Activated CD4-positive, alpha-beta T cell treated with anti-CD3 and anti-CD28 coated beads for 1 hour (primary cell): ENCODE measurements at places on chromosomes 13 and 19.

DNA sequence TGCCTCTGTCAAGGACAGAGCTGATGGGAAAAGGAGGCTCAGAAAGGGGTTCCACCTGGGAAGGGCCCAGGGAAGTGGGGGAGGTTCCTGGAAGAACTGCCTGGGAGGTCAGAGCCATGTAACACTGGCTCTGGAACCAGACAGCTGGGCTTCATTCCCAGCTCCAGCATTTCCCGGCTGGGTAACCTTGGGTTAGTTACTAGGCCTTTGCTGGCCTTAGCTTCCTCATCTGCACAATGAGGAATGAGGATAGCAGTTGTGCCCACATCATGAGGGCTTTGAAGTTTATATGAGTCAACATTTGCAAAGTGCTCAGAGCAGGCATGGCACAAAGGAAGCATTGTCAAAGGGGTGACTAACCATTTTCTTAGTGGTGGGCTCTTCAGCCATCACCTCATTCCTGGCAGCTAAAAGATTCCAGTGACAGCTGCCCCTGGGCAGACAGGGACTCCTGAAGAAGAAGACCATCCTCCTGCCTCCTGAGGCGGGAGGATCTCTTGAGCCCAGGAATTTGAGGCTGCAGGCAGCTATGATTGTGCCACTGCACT is 1.7 kb upstream of the DNAJB1 start:
- DNase-seq: no peak

DNA sequence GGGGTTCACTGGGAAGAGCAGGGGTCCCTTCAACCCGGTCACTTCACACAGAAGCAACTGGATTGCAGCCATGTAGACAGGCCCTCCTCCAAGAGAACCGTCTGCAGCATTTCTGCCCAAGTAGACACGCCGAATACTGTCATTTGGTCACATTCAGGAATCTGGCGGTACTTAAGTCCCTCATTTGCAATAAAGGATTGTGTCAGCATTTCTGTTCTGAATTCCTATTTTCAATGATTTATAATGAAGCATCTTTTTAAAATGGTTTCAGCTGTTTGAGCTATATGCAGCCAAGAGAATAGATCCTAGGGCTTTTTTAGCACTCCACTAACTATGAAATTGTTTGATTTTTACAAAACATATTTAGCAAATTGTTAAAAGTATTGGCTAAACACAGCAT is 143.5 kb upstream of the SOX1 start:
- no peak for DNase-seq

DNA sequence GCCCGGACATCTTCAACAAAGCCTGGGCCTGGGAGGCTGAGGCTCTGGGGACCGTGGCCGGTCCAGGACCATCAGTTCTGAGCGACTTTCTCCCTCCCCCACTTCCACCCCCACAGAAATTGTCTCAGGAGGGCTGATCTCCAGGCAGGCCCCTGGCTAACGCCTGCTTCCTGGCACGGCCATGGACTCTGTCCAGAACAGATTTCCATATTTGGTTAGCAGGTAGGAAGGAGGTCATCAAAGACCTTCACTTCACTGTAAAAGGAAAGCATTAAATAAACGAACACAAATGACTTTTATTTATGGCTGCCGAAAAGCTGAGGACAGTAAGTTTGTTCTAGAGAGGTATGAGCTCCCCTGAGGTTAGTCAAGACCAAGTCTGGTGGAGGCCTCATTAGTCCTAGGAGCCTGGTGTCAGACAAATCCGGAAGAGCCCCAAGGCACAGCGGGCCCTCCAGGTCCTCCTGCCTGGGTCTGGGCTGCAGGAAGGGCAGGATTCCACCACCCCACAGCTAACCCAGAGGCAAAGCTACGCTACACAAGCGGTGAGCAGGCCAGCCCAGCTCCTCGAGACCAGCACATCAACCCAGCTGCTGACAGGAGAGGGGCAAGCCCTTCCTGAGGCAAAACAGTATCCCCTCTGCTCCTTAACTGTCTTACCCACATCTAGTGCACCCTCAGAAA is 4.6 kb upstream of the PLPP2 start:
- no peak for DNase-seq

- no peak for DNase-seq
These were observed 32.7 kb upstream of the DCLK1 start for GRCh38 chr13:36163809-36164308.

DNA sequence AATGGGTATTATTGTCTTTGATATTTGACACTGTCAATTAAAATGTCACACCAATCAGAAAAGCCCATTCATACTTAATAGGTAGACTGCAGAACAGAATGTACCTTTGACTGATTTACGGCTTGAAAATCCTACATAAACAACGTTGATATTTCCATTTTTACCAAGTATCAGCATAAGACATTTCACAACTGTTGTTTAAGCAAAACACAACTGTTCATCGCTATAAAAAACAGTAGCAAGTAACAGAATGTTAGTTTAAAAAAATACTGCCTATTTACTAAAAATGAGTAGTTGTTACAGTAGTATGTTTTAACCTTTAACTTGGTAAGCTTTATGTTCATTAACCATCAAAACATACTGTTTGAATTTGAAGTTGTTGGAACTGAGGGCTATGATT is 1096.6 kb downstream of the PCDH17 start:
- DNase-seq: no peak

- DNase-seq: no peak
These were observed 9.4 kb upstream of the SPC24 start for GRCh38 chr19:11164879-11165406.

DNA sequence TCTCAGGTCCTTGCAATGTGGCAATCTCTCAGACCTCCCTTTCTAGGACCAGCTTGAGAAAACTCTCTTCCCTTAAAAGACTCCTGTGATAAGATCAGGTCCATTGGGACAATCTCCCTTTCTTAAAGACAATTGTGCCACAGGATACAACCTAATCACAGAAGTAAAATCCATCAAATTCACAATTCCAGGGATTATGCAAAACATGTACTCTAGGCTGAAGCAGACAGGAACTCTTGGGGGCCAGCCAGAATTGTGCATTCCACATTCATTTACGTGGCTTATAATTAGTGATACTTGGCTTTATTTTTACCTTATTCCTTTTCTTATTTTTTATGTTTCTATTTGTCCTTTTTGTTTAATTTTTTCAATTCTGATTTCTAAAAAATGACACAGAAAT is 257.9 kb downstream of the KLF12 start:
- no peak for DNase-seq
